ENCODE measurements at places on chromosomes 16 and 17. TPM values are rescaled to one million over a fixed set of nuclear protein-coding genes. Genes with fewer than 3 reads are reported as not detected.

GRCh38 chr16:55470533-55471371, 8.2 kb upstream of the MMP2 start:
- DNase-seq: no peak

DNA sequence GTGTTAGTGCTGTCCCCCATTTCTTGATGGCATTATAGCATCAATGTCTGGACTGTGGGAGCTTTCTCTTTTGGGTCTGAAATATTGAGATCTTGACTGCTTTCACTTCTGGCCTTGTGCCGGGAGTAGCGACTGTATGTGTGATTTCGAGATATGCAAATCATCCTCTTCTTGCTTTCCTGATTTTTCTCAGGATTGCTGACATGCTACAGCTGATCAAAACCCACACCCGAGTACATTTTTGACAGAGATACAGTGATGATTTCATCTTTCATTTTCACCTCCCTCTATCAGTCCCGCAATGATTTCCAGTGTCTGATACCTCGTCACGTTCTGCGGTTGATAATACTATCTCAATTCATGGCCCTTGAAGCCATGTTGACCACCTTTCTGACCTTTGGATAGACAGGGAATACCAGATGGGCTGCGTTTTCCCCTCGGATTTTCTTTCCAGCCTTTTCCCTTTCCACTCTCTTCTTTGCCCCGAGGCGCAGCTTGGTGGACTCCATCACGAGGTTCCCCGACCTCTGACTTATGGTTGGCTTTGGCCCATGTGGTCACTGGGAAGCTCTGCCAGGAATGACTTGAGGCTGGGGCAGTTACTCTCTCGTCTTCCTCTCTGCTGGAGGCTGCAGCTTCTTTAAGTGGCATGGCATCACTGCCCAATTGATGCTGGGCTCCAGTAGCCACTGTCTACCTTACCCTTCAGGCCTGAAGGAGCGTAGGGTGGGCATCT, 184.4 kb downstream of the SNX29 start:
- no peak for DNase-seq

- no peak for DNase-seq
Observed at GRCh38 chr16:14496786-14497185, 133.3 kb downstream of the PARN start.

GRCh38 chr17:49793309-49793708, 4.8 kb downstream of the KAT7 start:
- no peak for DNase-seq

Gene SPN
- total RNA-seq: not detected
